ENCODE measurements at places on chromosomes 4 and X.

- DNase-seq, result no peak
These were observed 69.8 kb downstream of the ZNF827 start for GRCh38 chr4:145868637-145869409.

GRCh38 chr4:184177271-184177670 lies 40.4 kb downstream of the ENPP6 start:
- no peak for DNase-seq

GRCh38 chrX:82734140-82734539 lies 774.0 kb upstream of the POU3F4 start:
- no peak for DNase-seq

DNA sequence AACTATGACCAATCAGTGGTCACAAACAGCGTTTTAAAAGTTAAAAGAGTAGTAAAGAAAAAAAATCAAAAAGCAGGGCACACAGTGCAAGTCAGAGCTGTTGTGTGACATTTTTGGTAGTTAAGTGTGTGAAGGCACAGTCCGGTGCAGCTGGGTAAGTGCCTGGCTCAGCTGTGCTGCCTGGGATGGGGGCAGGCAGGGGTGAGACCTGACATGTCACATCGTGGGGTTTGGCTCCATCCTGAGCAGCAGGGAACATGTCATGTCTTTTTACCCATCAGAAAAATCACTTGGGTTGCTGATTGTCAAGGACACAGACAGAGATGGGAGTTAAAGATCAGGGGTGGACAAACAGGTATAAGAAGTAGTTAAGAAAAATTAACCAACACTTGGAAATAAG lies 125.1 kb downstream of the NSUN7 start:
- DNase-seq, result no peak

GRCh38 chr4:99846891-99847290 lies 30.3 kb downstream of the DAPP1 start:
- DNase-seq, result no peak

GRCh38 chr4:102639598-102639997 lies 121.2 kb downstream of the MANBA start:
- no peak for DNase-seq

GRCh38 chrX:110135618-110136017 lies 132.7 kb downstream of the TMEM164 start:
- no peak for DNase-seq

DNA sequence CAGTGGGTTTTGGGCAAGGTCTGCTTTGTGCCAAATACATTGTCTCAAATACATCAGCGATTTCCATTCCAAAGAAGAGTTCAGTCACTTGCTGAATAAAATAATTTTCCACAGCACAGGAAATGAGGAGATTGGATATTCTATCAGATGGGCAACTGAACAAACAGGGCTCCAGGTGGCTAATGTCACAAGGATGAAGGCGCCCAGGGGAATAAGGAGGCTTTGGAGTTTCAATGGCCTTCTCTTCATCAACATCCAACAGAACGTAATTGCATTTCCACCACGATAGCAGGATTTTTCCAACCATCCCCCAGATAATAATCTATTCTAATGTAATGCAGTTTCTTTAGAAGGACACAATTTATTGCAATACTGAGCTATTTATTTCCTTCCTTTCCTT lies 104.7 kb upstream of the KLHL13 start:
- no peak for DNase-seq
